Endodermal cell (in vitro differentiated cells): ENCODE measurements at places on chromosomes 12 and 14.

DNA sequence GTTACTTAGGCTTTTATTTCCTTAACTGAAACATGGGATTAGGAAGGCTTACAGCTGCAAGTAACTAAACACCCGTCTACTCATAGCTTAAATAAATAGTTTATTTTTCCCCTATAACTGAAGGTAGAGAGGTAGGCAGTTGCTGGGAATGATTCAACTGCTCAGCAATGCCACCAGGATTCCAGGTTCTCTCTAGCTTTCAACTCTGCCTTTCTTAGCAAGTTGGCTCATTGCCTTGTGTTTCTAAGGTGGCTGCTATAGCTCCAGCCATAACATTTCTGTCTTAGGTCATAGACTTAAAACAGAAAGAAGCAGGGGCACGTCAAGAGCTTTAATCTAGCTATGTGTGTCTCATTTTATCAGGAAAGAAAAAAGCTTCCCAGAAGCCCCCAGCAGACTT, 103.7 kb upstream of the MDM1 start:
- no peak for DNase-seq
- no peaks in the 10 kb centered on the region for H3K36me3 ChIP-seq
- peaks cover 6% of the 10 kb centered on the region for H3K4me1 ChIP-seq

- no peak overlapping the region for H3K4me3 ChIP-seq
- H3K27ac ChIP-seq = no peak overlapping the region
- no peak for DNase-seq
- H3K4me1 ChIP-seq = no peaks in the 10 kb centered on the region
- H3K36me3 ChIP-seq = no peaks in the 10 kb centered on the region
Measured at GRCh38 chr14:26478967-26479366, 118.9 kb downstream of the NOVA1 start.

DNA sequence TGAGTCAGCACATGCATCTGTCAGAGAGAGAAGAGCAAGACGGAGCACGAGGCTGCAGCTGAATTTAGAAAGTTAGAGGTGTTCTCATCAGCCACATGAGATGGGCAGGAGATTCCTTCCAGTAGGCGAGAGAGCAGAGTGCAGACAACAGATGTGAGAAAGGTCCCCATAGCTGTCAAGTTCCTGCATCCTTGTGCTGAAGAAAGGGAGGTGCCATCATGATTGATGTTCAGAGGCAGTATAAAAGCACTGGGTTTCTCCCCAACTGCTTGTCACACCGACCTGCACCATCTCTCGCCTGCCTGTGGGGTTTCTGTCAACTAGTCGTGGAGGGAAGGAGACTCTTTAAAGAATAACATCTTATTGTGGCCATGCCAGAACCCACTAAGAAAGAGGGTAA, at the start of gene MYBPC1:
TSS of gene MYBPC1 (plus strand) at position 272 of the 400 bp plus-strand sequence. CDS start at position 372, 100 bp downstream.
- no peak within 1 kb of the TSS for H3K4me3 ChIP-seq
- no peaks in the 10 kb centered on the region for H3K36me3 ChIP-seq
- no peak within 1 kb of the TSS for H3K27ac ChIP-seq
- H3K27me3 ChIP-seq = no peaks in the 10 kb centered on the region

DNA sequence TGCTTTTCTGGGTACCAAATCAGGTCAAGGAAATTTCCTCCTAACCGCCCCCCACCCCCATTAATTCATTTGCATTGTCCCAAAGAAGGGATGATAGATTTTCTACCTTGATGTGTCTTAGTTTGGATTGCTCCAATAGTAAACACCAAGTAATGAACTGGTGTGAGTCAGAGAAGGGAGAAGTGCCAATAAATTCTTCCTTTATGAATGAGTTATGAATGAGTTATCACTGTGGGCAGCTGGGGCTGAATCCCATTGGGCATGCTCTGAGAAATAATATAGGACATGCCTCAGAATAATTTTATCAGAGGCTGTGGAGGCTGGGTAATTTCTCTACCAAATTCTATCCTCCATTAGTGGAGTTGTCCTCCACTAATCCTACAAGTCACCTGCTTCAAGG, 277.9 kb upstream of the FLRT2 start:
- H3K27ac ChIP-seq = no peak overlapping the region
- H3K4me3 ChIP-seq = no peak overlapping the region
- no peaks in the 10 kb centered on the region for H3K27me3 ChIP-seq
- H3K4me1 ChIP-seq = peaks cover 5% of the 10 kb centered on the region
- no peak for DNase-seq

- no peaks in the 10 kb centered on the region for H3K4me1 ChIP-seq
- no peaks in the 10 kb centered on the region for H3K27me3 ChIP-seq
- DNase-seq = no peak
- H3K36me3 ChIP-seq = peaks cover 26% of the 10 kb centered on the region
- no peak overlapping the region for H3K4me3 ChIP-seq
- H3K27ac ChIP-seq = no peak overlapping the region
Measured at GRCh38 chr14:52014601-52015267, 25.4 kb downstream of the RTRAF start.

DNA sequence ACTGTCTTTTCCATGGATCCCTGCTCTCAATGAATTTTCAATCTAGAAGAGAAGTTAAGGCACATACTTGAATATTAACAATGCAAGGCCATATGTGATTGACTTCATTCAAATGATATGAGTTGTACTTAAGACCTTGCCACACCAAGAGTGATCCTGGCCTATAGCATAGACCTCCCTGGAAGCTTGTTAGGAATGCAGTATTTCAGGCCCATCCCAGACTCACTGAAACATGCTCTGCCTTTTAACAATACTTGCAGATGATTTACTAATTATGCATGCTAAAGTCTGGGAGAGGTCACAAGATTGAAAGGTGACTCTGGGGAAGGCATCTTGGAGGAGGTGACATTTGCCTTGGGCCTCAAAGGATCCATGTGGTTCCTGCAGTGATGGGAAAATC, 43.2 kb downstream of the RFX4 start:
- no peak overlapping the region for H3K4me3 ChIP-seq
- no peak overlapping the region for H3K27ac ChIP-seq
- no peaks in the 10 kb centered on the region for H3K36me3 ChIP-seq
- no peaks in the 10 kb centered on the region for H3K4me1 ChIP-seq

- no peak for DNase-seq
- no peaks in the 10 kb centered on the region for H3K36me3 ChIP-seq
- no peaks in the 10 kb centered on the region for H3K27me3 ChIP-seq
- peaks cover 11% of the 10 kb centered on the region for H3K4me1 ChIP-seq
Measured at GRCh38 chr14:100454437-100454836, 131.3 kb downstream of the SLC25A47 start.

DNA sequence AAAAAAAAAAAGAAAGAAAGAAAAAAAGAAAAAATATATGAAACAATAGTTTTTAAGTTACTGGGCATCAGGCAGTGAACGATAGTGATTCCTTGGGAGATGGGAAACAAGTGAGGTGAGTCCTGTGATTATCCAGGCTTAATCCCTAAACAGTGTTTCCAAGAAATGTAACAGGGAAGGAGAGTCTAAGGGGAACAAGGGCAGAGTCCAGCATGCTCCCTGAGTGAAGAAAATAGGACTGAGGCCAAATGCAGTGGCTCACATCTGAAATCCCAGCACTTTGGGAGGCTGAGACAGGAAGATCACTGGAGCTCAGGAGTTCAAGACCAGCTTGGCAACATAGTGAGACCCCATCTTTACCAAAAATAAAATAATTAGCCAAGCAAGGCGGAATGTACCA, 40.7 kb downstream of the R3HDM2 start:
- DNase-seq = no peak
- H3K4me1 ChIP-seq = peaks cover 13% of the 10 kb centered on the region
- no peak overlapping the region for H3K4me3 ChIP-seq
- H3K36me3 ChIP-seq = peaks cover 27% of the 10 kb centered on the region

- DNase-seq = no peak
- no peaks in the 10 kb centered on the region for H3K27me3 ChIP-seq
- peaks cover 14% of the 10 kb centered on the region for H3K4me1 ChIP-seq
- H3K36me3 ChIP-seq = no peaks in the 10 kb centered on the region
- H3K4me3 ChIP-seq = no peak overlapping the region
Measured at GRCh38 chr14:93035917-93036651, 79.6 kb downstream of the ITPK1 start.

- H3K36me3 ChIP-seq = no peaks in the 10 kb centered on the region
- peak within 1 kb of the TSS; percentile 93 for H3K27ac ChIP-seq
- H3K4me1 ChIP-seq = no peaks in the 10 kb centered on the region
- peak within 1 kb of the TSS; percentile 81 for H3K4me3 ChIP-seq
Measured at GRCh38 chr12:75329918-75330826, at the start of gene CAPS2. CAPS2 (minus strand) TSS chr12:75330324; CDS start chr12:75326498, 3,826 bp downstream.

DNA sequence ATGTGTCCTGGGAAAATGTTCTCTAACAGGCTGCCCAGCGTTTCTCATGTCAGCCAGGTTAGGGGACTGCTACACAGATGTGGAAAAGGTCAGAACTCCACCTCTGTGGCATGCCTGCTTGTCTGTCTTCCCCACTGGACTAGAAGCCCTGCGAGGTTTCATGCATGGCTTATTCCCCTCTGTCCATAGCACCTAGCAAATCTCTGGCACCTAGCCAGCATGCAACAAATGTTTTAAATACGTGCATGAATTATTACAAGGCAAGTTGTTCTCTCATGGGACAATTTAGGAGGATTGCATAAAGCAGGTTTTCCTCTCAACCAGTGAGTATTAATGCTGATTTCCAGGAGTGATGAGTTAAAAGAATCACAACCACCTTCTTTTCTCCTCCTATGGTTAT, 21.4 kb upstream of the KCNK13 start:
- no peaks in the 10 kb centered on the region for H3K27me3 ChIP-seq
- H3K4me3 ChIP-seq = no peak overlapping the region
- peaks cover 4% of the 10 kb centered on the region for H3K4me1 ChIP-seq
- H3K27ac ChIP-seq = no peak overlapping the region
- H3K36me3 ChIP-seq = peaks cover 52% of the 10 kb centered on the region

- H3K36me3 ChIP-seq = no peaks in the 10 kb centered on the region
- H3K4me1 ChIP-seq = no peaks in the 10 kb centered on the region
- H3K27me3 ChIP-seq = no peaks in the 10 kb centered on the region
- no peak for DNase-seq
- no peak overlapping the region for H3K4me3 ChIP-seq
Measured at GRCh38 chr14:94936401-94936892, 166.5 kb upstream of the GSC start.

DNA sequence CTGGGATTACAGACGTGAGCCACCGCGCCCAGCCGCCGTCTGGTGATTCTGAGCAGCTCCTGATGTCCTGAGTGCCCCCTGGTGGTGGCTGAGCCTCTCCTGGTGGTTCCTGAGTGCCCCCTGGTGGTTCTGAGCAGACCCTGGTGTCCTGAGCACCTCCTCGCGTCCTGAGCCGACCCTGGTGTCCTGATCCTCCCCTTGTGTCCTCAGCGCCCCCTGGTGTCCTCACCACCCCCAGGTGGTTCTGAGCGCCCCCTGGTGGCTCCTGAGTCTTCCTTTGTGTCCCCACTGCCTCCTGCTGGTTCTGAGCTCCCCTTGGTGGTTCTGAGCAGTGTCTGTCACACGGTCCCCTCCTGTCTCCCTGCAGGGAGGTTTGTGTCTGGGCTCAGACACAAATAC, 1304.9 kb downstream of the TMEM121 start:
- no peaks in the 10 kb centered on the region for H3K27me3 ChIP-seq
- no peak overlapping the region for H3K4me3 ChIP-seq
- H3K4me1 ChIP-seq = no peaks in the 10 kb centered on the region
- H3K27ac ChIP-seq = no peak overlapping the region
- H3K36me3 ChIP-seq = no peaks in the 10 kb centered on the region

- no peaks in the 10 kb centered on the region for H3K4me1 ChIP-seq
- H3K27me3 ChIP-seq = no peaks in the 10 kb centered on the region
- no peak overlapping the region for H3K27ac ChIP-seq
- no peaks in the 10 kb centered on the region for H3K36me3 ChIP-seq
- no peak for DNase-seq
Measured at GRCh38 chr12:92412856-92413255, 267.2 kb upstream of the BTG1 start.

GRCh38 chr12:24709216-24709615, 239.7 kb downstream of the BCAT1 start:
- H3K36me3 ChIP-seq = no peaks in the 10 kb centered on the region
- H3K4me1 ChIP-seq = no peaks in the 10 kb centered on the region
- DNase-seq = no peak
- H3K4me3 ChIP-seq = no peak overlapping the region
- H3K27ac ChIP-seq = no peak overlapping the region
